ENCODE measurements at places on chromosomes 13 and 19. TPM values are rescaled to one million over a fixed set of nuclear protein-coding genes. Genes with fewer than 3 reads are reported as not detected.

The SLITRK1 gene
- not detected for total RNA-seq

DNA sequence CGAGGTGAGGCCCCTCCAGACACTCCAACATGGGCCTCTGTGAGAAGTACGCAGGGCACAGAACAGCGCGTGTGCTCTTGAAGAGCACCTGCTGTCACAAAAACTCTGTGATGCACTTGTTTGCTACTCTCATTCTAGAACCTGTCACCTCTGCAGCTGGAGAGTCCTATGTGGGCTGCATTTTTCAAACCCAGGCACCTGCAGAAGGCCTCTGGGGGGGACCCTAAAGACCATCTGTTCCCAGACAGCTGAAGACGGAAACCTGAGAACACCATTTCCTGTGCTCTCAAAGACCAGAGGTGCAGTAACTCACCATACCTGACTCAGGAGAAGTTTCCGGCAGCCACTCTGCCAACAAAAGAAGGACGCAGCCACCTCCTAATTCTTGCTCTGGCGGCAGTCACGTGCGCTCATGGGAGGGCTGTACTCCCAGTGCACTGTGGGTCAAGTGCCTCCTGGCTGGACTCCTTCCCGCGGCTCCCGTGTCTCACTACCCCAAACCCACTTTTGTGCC is 28.1 kb downstream of the RANBP3 start:
- DNase-seq: no peak

DNA sequence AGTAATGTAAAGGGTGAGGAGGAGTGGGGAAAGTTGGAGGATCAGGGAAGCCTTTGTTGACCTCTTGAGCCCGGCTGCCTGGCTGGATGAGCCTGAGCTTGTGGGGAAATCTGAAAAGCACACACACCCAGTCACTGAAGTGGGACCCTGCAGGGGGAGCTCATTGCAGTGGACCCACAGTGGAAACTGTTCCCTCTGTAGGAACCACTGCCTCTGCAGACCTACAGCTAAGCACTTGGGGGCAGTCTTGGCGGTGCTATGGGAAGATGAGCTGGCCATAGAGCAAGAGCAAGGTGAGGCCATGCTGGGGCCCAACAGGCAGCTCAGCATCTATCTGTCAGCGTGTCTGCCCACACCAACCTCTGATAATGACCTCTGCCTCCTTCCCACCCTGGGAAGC is 294.8 kb downstream of the TSHZ3 start:
- DNase-seq: no peak

The RAB4B gene
- total RNA-seq: 22.1 TPM

GRCh38 chr13:30968846-30969245 is 36.4 kb downstream of the TEX26 start:
- DNase-seq: no peak
